ENCODE measurements at places on chromosomes 11 and 22.

DNA sequence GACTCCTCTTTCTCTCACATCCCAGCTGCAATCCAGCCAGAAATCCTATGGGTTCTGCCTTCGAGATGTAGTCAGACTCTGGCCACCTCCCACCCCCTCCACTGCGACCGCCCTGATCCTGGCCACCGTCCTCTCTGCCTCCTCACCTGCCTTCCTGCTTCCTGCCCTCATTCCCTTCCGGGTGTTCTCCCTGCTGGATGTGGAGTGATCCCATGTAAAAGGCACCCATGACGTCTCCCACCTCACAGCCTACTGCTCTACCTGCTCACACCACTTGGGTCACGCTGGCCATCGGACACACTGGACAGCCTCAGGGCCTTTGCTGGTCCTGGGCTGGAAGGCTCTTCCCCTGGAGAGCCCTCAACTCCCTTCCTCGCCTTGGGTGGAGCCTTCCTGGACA lies 33.7 kb upstream of the CD5 start:
- no peak for DNase-seq

- no peak for DNase-seq
Observed at GRCh38 chr11:19345848-19346681, 105.3 kb upstream of the E2F8 start.

DNA sequence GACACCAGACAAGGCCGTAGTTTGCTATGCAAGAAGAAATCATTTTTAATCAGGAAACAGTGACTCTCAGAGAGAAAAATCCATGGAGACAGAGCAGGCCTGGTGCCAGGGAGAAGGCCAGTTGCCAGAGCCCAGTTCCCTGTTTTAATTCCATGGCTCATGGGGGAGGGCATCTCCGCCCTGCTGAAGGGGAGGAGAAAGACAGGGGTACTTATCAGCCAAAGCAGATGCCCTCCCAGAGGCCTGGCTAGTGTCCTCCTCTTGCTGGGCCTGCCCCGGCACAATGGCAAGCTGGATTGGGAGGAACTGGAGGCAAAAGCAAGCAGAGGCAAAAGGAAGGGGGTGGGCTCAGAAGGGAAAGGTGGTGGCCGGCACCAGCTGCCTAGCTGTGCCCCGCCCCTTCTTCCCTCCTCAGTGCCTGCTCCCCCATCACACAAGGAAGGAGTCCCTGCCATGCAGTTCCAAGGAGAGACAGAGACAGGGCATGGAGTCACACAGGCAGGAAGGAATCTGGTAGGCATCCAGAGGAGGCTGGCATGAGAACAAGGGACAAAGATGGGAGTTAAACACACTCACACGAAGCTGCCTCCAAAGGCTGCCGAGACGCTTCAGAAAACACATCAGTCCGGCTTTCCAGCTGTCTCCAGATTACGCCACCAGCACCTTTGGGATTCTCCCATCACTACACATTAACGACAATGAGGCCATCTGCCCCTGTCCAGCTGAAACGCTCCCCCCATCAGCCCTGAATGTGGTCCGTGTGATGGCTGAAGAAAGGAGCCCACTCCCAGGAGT lies 591.8 kb downstream of the BUD13 start:
- DNase-seq: no peak

- DNase-seq: no peak
Observed at GRCh38 chr11:124762624-124763155, 600 bp upstream of the ESAM start.

DNA sequence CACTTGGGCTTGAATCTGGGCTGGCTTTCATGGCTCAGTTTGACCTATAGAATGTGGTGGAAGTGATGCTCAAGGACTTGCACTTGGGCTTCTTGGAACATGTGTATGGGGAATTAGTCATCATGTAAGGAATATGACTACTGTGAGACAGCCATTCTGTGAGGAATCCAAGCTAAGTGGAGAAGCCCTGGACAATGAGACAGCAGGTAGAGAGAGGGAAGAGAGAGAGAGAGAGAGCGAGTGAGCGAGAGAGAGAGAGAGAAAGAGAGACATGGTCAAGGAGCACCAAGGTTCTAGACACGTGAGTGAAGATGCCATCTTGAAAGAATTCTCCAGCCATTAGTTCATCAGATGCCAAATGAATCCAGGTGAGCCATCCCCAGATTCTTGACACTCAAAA lies 261.6 kb upstream of the SORL1-AS1 start:
- no peak for DNase-seq

DNA sequence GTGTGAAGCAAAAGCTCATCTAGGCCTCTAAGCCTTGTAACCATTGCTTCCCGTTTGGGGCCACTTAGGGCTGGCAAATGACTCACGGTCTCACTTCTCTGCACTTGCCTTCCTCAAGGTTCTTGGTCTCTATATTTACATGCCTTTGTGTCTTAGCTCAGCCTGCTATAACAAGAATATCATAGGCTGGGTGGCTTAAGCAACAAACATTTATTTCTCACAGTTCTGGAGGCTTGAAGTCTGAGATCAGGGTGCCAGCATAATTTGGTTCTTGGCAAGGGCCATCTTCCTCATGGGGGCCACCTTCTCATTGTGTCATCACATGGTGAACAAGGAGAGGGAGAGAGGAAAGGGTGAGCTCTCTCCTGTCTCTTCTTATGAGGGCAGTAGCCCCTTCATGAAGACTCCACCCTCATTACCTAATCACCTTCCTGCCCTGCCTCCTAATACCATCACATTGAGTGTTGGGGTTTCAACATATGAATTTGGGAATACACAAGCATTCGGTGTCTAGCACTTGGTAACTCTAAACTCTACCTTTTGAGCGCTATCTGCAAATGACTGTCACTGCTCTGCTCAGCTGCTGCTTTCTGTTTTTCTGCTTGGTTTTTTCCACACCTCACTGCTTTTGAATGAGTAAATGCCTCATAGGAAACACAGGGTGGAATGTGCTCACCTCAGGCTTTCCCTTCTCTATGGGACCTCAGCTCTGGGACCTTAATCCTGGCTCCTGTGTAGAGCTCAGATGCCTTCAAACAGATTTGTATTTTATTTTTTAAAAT lies 16.2 kb upstream of the ME3 start:
- DNase-seq: no peak

GRCh38 chr11:125588505-125588904 lies 4.1 kb upstream of the STT3A start:
- no peak for DNase-seq

- no peak for DNase-seq
Observed at GRCh38 chr11:99015634-99016454, 4.9 kb upstream of the CNTN5 start.

- no peak for DNase-seq
Observed at GRCh38 chr11:132161403-132162078, 791.1 kb downstream of the NTM start.

Data from activated CD4-positive, alpha-beta T cell treated with anti-CD3 and anti-CD28 coated beads for 1 hour (primary cell).